ENCODE measurements at places on chromosomes 7 and 10. TPM values are rescaled to one million over a fixed set of nuclear protein-coding genes. Genes with fewer than 3 reads are reported as not detected.

DNA sequence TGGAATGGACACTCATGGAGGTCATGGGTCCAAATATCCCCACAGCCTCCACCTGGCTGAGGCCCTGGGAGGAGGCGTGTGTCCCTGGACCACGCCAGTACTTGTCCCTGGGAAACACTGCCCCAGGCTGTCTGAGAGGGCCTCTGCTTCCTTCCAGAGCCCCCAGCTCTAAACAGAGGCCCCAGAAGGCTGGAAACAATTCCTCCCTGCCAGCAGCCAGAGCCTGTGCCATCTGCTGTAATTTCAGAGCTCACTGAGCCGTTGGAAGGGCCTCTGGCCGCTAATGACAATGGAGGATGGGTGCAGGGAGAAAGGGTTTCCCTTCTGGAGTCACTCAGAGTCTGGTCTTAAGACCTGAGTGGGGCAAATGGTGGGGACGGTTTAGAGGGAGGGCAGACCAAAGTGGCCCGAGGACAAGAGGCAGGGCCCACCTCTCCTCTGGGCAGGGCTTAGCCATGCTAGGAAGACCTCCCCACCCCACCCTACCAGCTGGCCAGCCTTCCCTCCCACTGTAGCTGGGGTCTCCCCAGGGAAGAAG lies 7.1 kb downstream of the CHAT start:
- H3K4me1 ChIP-seq: no peaks in the 10 kb centered on the region
- H3K4me3 ChIP-seq: no peak overlapping the region

NOS3 gene
- 45.1 TPM for total RNA-seq

GRCh38 chr7:73345538-73345937 lies 17.6 kb downstream of the FKBP6 start:
- H3K4me3 ChIP-seq: no peak overlapping the region
- H3K36me3 ChIP-seq: no peaks in the 10 kb centered on the region
- no peak for DNase-seq
- H3K27ac ChIP-seq: no peak overlapping the region
- no peaks in the 10 kb centered on the region for H3K4me1 ChIP-seq

ANKRD7 gene
- total RNA-seq: 4.2 TPM

GDF2 gene
- not detected for total RNA-seq

Measured in stomach (tissue), 19 donors.